Large intestine (tissue), 12 donors: ENCODE measurements at places on chromosomes 12 and 14. TPM values are rescaled to one million over a fixed set of nuclear protein-coding genes. Genes with fewer than 3 reads are reported as not detected.

DNA sequence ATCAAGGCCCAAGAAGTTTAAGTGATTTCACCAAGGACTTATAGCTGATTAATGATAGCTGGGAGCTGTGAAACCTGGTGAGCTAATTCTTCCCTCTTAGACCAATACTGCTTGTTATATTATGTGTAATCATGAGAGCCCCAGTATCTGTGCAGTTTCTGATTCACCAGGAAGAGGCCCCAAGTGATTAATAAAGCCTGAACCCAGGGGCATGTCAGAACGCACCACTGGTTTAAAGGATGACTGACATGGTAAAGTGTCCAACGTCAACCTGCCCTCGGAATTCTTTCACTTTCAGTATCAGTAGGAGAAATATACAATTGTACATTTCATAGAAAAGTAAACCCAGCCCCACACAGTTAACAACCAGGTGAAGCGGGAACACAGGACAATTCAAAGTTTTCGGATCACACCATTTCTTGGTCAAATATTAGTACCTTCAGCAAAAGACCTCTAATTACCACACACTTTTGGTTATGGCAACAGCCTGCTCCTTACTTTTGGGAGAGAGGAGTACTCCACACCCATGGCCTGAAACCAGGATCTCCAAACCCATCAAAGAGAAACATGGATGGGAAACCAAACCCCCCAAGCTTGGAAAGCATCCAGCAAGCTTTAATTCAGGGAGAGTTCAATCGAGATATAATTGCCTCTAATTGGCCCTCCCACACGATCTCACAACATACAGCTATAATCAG, 28.5 kb downstream of the TMCC3 start:
- no peaks in the 10 kb centered on the region for H3K27me3 ChIP-seq
- peaks cover 35% of the 10 kb centered on the region for H3K4me1 ChIP-seq
- DNase-seq: peak; percentile 94
- peak overlapping the region; percentile 99 for H3K27ac ChIP-seq
- H3K36me3 ChIP-seq: no peaks in the 10 kb centered on the region

MRPS35 gene
- polyA plus RNA-seq: 67.4 TPM

FGF23 gene
- 6.5 TPM for polyA plus RNA-seq

- DNase-seq: no peak
- H3K27ac ChIP-seq: no peak overlapping the region
- H3K4me3 ChIP-seq: no peak overlapping the region
- no peaks in the 10 kb centered on the region for H3K27me3 ChIP-seq
- H3K36me3 ChIP-seq: peaks cover 3% of the 10 kb centered on the region
Observed at GRCh38 chr12:11723993-11724392, 74.5 kb downstream of the ETV6 start.

GRCh38 chr14:92568621-92569479, 55.3 kb downstream of the RIN3 start:
- H3K36me3 ChIP-seq: peaks cover 15% of the 10 kb centered on the region
- H3K4me3 ChIP-seq: no peak overlapping the region
- no peak for DNase-seq
- H3K27ac ChIP-seq: no peak overlapping the region
- H3K4me1 ChIP-seq: peaks cover 20% of the 10 kb centered on the region

DNA sequence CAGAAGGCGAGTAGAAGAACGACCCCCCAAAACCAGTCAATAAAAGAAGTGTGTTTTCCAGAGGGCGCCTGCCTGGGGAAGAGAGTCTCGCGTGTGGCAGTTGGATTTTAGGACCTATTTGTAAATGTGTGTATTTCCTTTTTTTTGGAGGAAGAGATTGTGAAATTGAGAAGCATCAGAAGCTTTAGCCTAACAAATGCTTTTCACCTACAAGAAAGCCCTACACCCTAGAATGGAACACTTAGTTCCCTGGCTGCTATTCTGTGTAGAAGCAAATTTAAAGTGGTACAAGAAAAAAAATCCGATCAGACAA, 1.3 kb downstream of the RCOR1 start:
- peaks cover 10% of the 10 kb centered on the region for H3K4me1 ChIP-seq
- H3K27ac ChIP-seq: peak overlapping the region; percentile 72
- H3K27me3 ChIP-seq: no peaks in the 10 kb centered on the region
- peak overlapping the region; percentile 87 for H3K4me3 ChIP-seq
- H3K36me3 ChIP-seq: peaks cover 5% of the 10 kb centered on the region

DNA sequence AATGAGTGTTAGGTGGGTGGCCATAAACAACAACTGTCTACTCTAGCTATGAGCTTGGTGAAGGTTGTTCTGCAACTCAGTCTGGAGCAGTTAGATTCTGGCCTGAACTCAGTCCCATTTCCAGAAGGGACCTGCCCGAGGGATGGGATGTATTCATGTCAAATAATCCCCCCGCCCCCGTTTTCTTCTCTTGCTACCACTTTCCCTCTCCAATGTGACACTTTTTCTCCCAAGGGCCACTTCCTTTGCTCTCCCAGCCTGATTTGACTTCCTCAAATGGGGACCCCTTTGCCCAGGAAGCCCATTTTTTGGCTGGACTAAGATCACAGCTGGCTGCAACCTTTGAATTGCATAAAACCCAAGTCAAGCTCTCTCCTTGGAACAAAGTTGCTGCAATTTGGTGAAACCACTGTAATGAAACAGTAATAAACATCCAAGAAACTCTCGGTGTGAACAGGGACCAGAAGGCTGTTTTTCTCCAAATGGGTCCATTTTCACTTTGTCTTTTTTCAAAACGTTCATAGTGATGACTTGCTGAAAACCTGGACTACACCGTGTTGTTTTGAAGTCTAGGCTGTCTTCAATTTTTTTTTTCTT, 137.2 kb upstream of the GSC start:
- DNase-seq: no peak
- no peak overlapping the region for H3K27ac ChIP-seq
- H3K4me3 ChIP-seq: no peak overlapping the region
- H3K27me3 ChIP-seq: peaks cover 5% of the 10 kb centered on the region
- no peaks in the 10 kb centered on the region for H3K4me1 ChIP-seq

GRCh38 chr14:104700747-104701217, 11.4 kb downstream of the INF2 start:
- H3K27ac ChIP-seq: no peak overlapping the region
- H3K27me3 ChIP-seq: no peaks in the 10 kb centered on the region
- DNase-seq: no peak

- no peak overlapping the region for H3K4me3 ChIP-seq
- no peak overlapping the region for H3K27ac ChIP-seq
- peaks cover 23% of the 10 kb centered on the region for H3K4me1 ChIP-seq
- H3K27me3 ChIP-seq: no peaks in the 10 kb centered on the region
Observed at GRCh38 chr14:96096639-96097610, 57.8 kb downstream of the C14orf132 start.

DNA sequence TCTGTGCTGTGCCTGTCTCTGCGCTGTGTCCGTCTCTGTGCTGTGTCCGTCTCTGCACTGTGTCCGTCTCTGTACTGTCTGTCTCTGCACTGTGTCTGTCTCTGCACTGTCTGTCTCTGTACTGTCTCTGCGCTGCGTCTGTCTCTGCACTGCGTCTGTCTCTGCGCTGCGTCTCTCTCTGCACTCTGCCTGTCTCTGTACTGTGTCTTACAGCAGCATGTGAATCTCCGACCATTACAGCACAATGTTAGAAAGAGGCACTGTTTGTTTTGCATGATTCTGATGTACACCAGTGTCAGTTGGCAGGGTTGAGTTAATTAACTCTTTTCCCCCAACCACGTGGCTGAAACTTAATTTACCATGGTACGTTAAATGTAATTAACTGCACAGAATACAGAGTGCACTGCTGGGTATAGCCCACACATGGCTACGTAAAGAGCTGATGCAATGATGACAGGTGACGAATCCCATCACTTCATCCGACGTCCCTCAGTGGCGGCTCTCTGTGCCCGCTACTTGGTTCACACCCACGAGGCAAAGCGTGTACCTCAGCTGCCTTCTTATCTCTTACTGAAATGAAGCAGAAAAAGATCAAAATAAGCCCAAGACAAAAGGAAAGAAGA, 127.7 kb upstream of the SFSWAP start:
- H3K4me3 ChIP-seq: no peak overlapping the region
- no peak overlapping the region for H3K27ac ChIP-seq
- no peaks in the 10 kb centered on the region for H3K36me3 ChIP-seq
- no peaks in the 10 kb centered on the region for H3K27me3 ChIP-seq
- no peaks in the 10 kb centered on the region for H3K4me1 ChIP-seq

- H3K4me3 ChIP-seq: no peak within 1 kb of the TSS
- DNase-seq: no peak
- H3K36me3 ChIP-seq: no peaks in the 10 kb centered on the region
- H3K27ac ChIP-seq: no peak within 1 kb of the TSS
- no peaks in the 10 kb centered on the region for H3K4me1 ChIP-seq
Observed at GRCh38 chr12:25553098-25553497, at the start of gene LMNTD1. Gene LMNTD1, minus strand, starts transcription at chr12:25553283. Its CDS starts 324 bp downstream, at chr12:25552959.

LUM gene
- polyA plus RNA-seq: 366 TPM

- no peaks in the 10 kb centered on the region for H3K27me3 ChIP-seq
- H3K27ac ChIP-seq: no peak overlapping the region
- H3K4me3 ChIP-seq: no peak overlapping the region
- peaks cover 12% of the 10 kb centered on the region for H3K36me3 ChIP-seq
Observed at GRCh38 chr12:12334367-12335040, 15.5 kb downstream of the MANSC1 start.

MUCL1 gene
- not detected for polyA plus RNA-seq

DNA sequence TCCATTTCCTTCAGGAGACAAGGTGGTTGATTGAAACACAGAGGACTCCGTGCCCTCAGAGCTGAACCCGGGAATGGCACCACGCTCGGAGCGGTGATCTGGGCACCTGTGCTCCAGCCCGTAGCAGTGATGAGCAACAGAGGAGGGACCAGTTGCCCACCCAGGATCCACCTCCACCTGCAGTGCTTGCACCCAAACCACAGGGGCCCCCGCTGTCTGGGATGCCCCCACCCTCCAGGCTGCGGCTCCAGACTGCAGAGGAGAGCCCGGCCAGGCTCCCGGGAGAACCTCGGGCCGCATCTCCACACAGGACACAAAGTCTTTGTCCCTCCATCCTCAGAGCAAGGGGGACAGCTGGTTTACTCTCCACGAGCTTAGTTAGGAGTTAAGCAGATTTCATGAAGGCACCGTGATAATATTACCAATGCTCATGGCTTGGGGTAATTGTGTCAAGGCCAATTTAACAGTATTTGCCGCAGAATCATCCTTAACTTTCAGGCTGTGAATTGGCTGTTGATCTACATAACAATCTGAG, 100.6 kb downstream of the TNFAIP2 start:
- H3K27me3 ChIP-seq: peaks cover 22% of the 10 kb centered on the region
- no peak for DNase-seq
- H3K4me1 ChIP-seq: peaks cover 36% of the 10 kb centered on the region
- no peak overlapping the region for H3K27ac ChIP-seq
- no peak overlapping the region for H3K4me3 ChIP-seq

- no peaks in the 10 kb centered on the region for H3K36me3 ChIP-seq
- H3K4me1 ChIP-seq: no peaks in the 10 kb centered on the region
- no peak overlapping the region for H3K4me3 ChIP-seq
- peaks cover 19% of the 10 kb centered on the region for H3K27me3 ChIP-seq
- H3K27ac ChIP-seq: no peak overlapping the region
Observed at GRCh38 chr14:98721061-98721460, 550.9 kb downstream of the BCL11B start.

DNA sequence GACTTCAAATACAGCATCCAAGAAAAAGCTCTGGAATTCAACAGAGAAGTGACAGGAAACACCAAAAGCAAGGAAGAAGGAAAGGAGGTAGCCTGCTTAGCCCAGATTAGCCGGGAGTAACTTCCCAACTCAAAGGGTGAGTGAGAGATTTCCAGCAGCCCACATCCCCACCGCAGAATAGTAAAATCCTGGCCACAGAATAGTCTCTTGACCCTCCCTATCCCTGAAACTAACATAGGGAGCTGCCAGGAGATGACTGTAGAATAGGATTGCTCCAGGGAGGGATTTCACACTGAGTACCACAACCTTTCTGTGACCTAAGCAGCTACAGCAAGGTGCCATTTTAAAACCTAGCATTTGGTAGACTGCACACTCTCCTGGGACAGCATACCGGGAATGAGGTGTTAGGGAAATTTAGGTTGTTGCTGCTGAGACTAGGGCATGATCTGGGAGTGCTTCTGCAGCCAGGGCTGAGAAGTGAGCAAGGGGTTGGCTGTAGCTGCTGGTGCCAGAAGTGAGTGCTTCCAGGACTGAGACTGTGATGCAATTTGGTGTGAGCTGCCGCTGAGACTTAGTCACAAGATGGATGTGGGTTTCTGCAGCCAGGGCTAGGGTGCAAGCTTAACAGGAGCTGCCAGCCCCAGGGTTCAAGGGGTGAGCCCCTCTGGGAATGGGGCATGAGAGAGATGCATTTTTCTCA, 66.0 kb downstream of the TMTC3 start:
- no peak for DNase-seq
- no peak overlapping the region for H3K4me3 ChIP-seq
- H3K27ac ChIP-seq: no peak overlapping the region
- H3K4me1 ChIP-seq: peaks cover 6% of the 10 kb centered on the region

DTX1 gene
- polyA plus RNA-seq: 9.1 TPM

CLEC4A gene
- 5.3 TPM for polyA plus RNA-seq

ADGRD1 gene
- 84.8 TPM for polyA plus RNA-seq
